Stimulated activated CD4-positive, alpha-beta T cell treated with anti-CD3 and anti-CD28 coated beads, Interleukin-4, amount 100 ng/mL, for 1 hour (primary cell): ENCODE measurements at places on chromosomes 7 and 10.
A peak's percentile ranks its signal among the peaks of the same experiment; 100 is the strongest.

- no peak for DNase-seq
Measured at GRCh38 chr10:116470768-116471415, 43.2 kb downstream of the PNLIPRP3 start.

GRCh38 chr10:111077479-111077784 is 603 bp downstream of the ADRA2A start:
- DNase-seq: no peak

GRCh38 chr7:15503603-15504290 is 58.1 kb downstream of the AGMO start:
- DNase-seq: no peak

- no peak for DNase-seq
Measured at GRCh38 chr10:43686414-43686813, 37.7 kb upstream of the ZNF32 start.

DNA sequence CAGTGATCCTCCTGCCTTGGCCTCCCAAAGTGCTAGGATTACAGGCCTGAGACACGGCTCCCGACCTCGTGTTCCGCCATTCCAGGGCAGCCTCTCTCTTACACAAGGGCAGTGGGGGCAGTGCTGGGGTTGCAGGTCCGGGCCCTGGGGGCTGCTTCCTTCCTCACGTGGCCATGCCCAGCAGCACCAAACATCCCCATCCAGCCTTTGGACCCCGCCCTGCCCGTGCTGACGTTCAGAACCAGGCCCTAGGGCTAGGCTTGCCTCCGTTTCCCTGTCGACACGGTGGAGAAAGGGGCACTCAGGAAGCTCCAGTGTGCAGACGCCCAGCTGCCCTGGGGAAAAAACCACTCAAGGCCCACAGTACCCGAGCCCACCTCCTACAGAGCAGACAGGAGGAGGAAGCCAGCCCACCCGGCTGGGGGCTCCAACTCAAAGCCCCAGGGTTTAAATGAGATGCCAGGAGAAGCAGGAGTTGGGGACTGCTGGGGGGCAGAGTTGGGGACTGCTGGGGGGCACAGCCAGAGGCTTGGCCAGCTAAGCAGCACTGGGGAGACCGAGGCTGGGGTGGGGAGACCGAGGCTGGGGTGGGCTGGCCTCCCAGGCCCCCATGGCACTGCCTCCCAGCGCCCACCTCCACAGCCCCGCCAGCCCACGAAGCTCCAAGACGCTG is 35.9 kb downstream of the ADAP1 start:
- peak; percentile 1 for DNase-seq

- no peak for DNase-seq
Measured at GRCh38 chr10:78686444-78687060, 382.2 kb upstream of the ZMIZ1 start.

GRCh38 chr7:16586081-16586874 is 59.3 kb downstream of the ANKMY2 start:
- no peak for DNase-seq

DNA sequence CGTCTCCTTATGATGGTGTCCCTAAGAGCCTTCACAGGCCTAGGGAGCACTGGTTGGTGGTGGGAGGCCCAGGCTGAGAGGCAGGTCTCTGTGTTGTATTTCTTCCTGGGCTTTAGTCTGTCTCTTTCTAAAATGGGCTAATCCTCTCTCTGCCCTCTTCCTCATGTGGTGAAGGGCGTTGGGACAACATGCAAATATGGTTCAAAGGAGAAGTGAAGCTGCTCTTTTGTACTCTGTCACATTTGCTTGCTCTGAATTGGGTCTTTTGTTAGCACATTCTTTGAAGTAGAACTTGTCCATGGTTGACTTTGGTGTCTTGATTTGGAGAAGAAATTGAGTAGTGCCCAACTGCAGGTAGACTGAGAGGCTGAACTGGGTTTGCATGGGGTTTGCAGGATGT is 814 bp downstream of the HK1 start:
- DNase-seq: no peak

- no peak for DNase-seq
Measured at GRCh38 chr7:13792208-13792607, 197.3 kb downstream of the ETV1 start.

DNA sequence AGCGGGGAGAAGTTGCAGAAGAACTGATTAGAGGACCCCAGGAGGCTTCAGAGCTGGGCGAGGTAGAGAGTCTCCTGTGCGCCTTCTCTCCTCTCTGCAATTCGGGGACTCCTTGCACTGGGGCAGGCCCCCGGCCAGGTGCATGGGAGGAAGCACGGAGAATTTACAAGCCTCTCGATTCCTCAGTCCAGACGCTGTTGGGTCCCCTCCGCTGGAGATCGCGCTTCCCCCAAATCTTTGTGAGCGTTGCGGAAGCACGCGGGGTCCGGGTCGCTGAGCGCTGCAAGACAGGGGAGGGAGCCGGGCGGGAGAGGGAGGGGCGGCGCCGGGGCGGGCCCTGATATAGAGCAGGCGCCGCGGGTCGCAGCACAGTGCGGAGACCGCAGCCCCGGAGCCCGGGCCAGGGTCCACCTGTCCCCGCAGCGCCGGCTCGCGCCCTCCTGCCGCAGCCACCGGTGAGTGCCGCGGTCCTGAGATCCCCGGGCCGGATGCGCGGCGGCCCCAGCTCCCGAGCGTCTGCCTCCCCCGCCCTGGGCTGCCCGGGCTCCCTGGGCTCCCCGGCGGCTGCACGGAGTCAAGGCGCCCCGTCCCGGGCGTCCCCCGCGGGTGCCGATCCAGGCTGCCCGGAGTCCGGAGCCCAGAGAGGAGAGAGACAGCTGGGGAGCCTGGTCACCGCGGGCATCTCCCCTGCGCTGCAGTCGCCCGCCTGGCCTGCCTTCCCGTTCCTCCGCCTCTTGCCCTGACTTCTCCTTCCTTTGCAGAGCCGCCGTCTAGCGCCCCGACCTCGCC is at the start of gene PLAU:
PLAU (plus strand) TSS at position 369 of the 789 bp plus-strand sequence. CDS start 424 bp downstream, outside the sequence.
- peak; percentile 44 for DNase-seq

DNA sequence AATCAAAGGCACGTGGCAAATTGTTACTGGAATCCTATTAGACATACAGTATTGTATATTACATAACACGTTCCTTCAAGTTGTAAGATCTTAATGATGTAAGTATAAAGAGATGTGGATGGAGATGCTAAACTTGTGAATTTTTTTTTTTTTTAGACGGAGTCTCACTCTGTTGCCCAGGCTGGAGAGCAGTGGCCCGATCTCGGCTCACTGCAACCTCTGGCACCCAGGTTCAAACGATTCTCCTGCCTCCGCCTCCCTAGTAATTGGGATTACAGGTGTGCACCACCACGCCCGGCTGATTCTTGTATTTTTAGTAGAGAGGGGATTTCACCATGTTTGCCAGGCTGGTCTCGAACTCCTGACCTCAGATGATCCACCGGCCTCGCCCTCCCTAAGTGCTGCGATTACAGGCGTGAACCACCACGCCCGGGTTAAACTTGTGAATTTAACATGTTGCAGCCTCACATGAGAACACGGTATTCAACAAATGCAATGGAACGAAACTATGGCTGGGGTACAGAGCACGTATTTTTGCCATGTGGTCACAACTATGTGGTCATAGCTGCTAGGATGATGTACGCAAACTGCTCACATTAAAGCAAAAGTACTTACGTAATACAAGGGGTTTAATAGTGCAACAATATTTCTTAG is 818 bp upstream of the SUPV3L1 start:
- peak; percentile 15 for DNase-seq

- peak; percentile 17 for DNase-seq
Measured at GRCh38 chr10:27783660-27784059, 38.0 kb upstream of the MKX start.

- DNase-seq: no peak
Measured at GRCh38 chr10:59968705-59969104, 62.3 kb upstream of the CCDC6 start.

GRCh38 chr7:86958380-86958779 is 101.1 kb downstream of the ELAPOR2 start:
- no peak for DNase-seq

GRCh38 chr7:134761266-134761665 is 18.2 kb upstream of the CALD1 start:
- DNase-seq: no peak

GRCh38 chr7:130135208-130136205 is 65.2 kb downstream of the KLHDC10 start:
- no peak for DNase-seq

GRCh38 chr10:97508342-97508741 is 9.6 kb downstream of the UBTD1 start:
- DNase-seq: no peak

GRCh38 chr7:22639396-22639795 is 87.6 kb upstream of the IL6 start:
- no peak for DNase-seq

- DNase-seq: no peak
Measured at GRCh38 chr7:75055830-75056772, 17.5 kb downstream of the RCC1L start.

DNA sequence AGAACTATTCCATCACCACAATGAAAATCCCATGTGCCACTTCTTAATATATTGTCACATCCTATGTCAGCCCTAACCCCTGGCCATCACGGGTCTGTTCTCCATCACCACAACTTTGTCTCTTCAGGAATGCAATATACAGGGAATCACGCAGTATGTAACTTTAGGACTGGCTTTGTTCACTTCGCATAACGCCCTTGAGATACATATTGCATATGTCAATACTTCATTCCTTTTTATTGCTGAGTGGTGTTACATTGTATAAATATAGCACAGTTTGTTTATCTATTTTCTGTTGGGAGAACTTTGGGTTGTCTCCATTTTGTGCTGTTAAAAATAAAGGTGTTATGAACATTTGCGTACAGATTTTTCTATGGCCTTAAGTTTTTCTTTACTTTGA is 195.4 kb upstream of the ZMIZ1 start:
- no peak for DNase-seq

- DNase-seq: no peak
Measured at GRCh38 chr7:21281193-21281592, 146.7 kb upstream of the SP4 start.

- no peak for DNase-seq
Measured at GRCh38 chr7:139725077-139725476, 52.7 kb downstream of the HIPK2 start.

GRCh38 chr7:113113912-113114311 is 4.4 kb downstream of the SMIM30 start:
- no peak for DNase-seq

GRCh38 chr7:155303897-155304296 is 6.2 kb downstream of the INSIG1 start:
- no peak for DNase-seq
